ENCODE measurements at places on chromosomes 3 and 15.

GRCh38 chr3:77040926-77041722, 1.2 kb downstream of the ROBO2 start:
- DNase-seq, result no peak

GRCh38 chr3:134644731-134645514, 5.9 kb downstream of the KY start:
- DNase-seq, result no peak

- no peak for DNase-seq
Observed at GRCh38 chr3:55091381-55092225, 163.7 kb upstream of the LRTM1 start.

DNA sequence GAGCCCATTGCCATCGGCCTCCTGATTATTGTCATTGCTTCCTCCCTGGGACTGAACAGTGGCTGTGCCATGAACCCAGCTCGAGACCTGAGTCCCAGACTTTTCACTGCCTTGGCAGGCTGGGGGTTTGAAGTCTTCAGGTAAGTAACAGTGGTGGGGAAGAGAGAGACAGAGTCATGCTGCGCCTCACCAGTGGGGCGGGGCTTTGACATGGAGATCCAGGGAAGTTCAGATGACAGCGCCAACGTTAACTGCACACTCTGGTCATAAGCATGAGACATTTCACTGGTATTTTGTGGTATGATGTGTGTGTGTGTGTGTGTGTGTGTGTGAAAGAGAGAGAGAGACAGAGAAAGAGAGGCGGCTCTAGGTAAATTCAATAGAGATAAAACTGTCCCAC, 41.0 kb downstream of the AQP9 start:
- no peak for DNase-seq

DNA sequence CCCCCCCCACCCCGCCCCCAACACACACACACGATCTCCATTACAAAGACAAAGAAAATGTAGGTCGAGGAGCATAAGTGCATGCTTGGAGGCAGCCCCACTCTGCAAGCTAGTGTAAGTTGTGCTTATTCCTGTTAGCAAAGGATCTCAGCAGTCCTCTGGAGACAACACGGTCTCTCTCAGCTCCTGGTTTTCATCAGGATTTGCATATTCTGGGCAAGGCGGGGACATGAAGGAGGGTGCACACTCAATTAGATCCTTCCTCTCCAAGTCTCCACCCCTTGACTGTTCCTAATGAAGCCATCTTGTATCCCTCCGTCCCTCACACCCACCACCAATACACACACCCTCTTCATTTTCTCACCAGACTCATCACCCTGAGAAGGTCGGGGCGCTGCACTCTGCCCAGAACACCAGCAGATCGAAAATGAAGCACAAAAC, 63.8 kb downstream of the MRPL46 start:
- DNase-seq, result no peak

- DNase-seq, result no peak
Observed at GRCh38 chr3:182258538-182259177, 534.6 kb upstream of the ATP11B start.

DNA sequence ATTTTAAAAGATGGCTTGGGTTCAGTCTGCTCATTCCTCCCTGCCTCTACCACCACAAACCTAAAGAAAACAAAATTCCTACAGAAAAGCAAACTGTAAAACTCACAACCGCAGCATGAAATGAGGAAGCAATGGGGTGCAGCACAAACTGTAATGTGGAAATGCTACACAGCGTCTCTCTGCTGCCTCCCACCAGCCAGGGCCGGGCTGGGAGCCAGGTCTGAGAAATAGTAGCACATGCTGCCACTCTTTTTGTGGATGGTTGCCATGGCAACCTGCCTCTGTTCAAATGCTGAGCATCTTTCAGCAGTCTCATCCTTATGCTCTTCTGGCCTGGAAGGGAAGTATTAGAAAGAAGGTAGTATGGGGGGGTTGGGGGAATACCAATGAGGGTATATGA, 55.4 kb downstream of the EOMES start:
- DNase-seq, result peak; percentile 82

DNA sequence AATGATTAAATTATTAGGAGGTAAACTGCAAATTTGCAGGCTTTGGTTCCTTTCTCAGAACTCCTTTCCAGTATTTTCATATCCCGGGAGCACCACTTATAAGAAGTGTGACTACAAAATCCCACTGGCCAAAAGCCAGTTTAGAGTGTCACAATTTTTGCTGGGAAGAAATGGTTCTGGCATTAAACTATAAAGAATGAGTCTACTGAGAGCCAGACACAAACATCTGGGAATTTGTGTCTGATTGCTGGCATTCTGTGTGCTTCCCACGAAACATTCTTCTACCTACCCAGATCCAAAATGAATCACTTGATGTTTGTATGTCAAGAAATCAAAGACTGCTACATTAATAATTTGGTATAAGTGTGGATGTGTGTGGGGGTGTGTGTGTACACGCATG, 82.8 kb downstream of the DUT start:
- peak; percentile 79 for DNase-seq

- DNase-seq, result no peak
Observed at GRCh38 chr3:107629566-107629965, 106.8 kb downstream of the BBX start.

GRCh38 chr3:11901286-11901875, 54.7 kb upstream of the TAMM41 start:
- DNase-seq, result no peak

DNA sequence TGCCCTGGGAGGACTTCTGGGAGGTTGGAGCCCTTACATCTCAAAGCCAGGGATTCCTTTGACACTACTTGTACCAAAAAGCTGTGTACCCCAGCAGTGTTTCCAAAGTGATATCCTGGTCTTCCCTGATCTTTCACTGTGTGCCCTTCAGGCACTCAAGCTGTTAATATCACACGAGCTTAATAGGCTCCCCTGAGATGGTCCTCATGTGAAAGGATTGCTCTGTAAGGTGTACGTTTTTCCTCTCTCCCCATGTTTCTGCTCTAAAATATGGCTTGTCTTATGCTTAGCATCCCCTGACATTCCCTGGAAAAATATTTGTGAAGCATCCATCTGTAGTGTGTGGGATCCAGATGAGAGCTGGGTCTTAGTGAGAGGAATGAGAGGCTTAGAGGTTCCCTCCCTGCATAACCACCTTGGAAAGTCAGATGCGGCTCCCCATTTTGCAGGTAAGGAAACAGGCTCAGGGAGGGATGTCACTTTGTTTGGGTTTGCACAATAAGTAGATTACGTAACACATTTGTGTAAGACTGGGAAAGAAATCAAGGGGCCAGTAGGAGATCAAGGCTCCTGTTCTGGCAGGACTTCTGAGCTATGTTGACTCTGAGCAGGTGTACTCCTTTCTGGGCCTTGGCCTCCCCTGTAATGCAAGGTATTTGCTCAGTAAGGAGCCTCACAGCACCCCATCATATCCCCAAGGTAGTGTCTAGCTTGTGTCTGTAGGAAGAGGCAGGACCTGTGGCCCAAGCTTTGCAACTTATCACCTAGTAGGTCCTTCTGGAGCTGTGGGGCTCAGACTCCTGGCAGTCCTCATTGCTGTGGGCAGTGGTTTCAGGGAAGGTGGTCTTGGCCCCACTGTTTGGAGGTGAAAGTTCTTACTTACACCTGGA, 667 bp upstream of the ACOX2 start:
- DNase-seq, result no peak
